ENCODE measurements at places on chromosomes 3 and 15.

GRCh38 chr15:60223176-60223575, 174.6 kb downstream of the ANXA2 start:
- DNase-seq, result no peak

- DNase-seq, result no peak
Observed at GRCh38 chr3:42090973-42091731, at the start of gene TRAK1. Gene TRAK1 (plus strand): TSS chr3:42091357. CDS start chr3:42091470, 113 bp downstream.

DNA sequence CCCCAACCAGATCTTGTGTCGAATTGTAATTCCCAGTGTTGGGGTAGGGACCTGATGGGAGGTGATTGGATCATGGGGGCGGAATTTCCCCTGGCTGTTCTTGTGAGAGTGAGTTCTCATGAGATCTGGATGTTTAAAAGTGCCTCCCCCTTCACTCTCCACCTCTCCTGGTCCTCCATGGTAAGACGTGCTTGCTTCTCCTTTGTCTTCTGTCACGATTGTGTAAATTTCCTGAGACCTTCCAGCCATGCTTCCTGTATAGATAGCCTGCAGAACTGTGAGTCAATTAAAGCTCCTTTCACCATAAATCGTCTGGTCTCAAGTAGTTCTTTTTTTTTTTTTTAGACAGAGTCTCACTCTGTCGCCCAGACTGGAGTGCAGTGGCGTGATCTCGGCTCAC, 42.3 kb downstream of the NR1D2 start:
- DNase-seq, result no peak

DNA sequence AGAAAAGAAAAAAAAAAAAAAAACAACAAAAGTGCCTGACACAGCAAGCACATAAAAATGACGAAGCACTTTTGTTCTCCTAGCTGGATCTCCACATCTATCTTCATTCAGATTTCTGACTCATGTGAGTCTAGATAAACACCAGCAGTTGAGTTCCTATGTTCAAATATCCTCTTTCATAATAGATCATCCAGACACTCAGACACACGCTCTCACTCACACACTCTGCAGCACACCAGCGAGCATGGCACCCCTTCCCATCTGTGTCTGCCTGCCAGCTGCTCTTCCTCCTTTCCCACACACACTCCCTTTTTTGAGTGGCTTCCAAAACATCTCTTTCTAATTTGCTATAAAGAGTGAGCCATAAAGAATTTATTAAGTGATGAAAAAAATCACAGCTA, 19.8 kb upstream of the CELF6 start:
- DNase-seq, result peak; percentile 73

DNA sequence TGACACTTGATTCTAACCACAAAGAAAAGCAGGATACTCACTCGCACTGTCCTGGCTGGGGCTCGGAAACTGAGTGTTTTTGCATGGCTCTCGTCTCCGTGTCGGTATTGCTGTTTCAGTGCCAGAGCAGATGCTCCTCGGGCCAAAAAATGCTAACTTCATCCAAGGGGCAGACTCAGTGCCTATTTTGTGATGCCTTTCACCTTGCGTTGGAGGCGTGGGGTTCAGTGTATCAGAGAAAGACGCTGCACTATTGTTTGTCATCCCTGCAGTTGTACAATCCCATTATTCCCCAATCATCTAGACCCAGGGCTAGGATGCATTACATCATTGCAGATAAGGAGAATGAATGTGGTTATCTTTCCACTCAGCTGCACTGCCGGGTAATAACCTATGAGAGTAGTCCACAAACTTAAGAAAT, 1.4 kb downstream of the CACNA2D3 start:
- DNase-seq, result no peak

- DNase-seq, result no peak
Observed at GRCh38 chr15:44159492-44159891, 35.6 kb downstream of the FRMD5 start.

- no peak for DNase-seq
Observed at GRCh38 chr15:47383801-47384200, 333.5 kb upstream of the SEMA6D start.

- DNase-seq, result no peak
Observed at GRCh38 chr3:166367947-166368533, 530.8 kb upstream of the BCHE start.

DNA sequence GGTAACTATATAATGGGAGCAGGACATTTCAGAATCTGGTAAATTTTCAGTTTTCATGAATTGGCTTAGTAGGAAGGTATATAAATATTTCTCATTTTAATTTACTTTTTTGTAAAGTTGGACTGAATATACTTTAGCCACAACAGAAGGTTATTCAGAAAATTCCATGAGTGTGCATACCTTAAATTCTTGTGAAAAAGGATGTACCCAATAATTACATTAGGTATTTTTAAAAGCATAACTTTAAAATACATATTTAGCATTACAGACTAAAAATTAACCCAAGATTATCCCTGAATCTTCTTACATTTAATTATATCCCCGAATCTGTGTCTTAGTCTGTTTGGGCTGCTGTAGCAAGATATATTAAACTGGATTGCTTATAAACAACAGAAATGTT, 24.9 kb upstream of the ATP11B start:
- DNase-seq, result no peak

DNA sequence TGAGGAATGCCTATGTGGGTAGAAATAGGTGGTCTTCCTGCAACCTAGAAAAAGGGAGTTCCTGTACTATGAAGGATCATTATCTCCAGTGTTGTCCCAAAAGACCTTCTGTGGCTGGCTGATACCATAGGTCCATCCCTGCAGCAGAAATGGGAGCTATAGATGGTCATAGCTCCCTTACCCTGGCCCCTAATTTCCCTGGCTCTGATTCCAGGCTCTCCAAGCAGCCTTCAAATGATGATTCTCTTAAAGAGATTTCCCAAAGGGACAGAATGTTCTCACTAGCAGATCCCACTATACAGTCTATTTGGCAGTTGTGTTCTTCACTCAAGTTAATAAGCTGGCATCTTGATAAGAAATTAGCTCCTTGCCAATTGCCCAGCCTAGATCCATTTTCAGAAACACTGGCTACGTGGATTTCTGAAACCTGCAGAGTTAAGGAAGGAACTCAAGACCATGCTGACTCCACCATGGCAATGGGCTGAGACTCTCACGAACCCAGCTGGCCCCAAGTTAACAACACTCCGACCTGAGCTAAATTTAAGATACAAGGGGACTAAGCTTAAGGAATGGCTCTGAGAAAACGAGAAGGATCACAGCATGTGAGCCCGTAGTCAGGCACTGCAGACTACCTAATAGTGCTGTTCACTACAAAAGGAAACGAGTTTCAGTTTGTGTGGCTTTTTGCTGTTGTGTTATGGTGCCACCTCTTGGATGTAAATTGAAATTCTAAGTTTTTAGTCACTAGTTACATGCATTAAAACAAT, 11.4 kb downstream of the C15orf40 start:
- DNase-seq, result peak; percentile 36

GRCh38 chr3:45509768-45510129, 84.8 kb upstream of the LIMD1 start:
- no peak for DNase-seq

GRCh38 chr3:31176045-31176444, 281.6 kb upstream of the GADL1 start:
- no peak for DNase-seq

GRCh38 chr15:98363955-98364354, 284.4 kb upstream of the IGF1R start:
- DNase-seq, result no peak

DNA sequence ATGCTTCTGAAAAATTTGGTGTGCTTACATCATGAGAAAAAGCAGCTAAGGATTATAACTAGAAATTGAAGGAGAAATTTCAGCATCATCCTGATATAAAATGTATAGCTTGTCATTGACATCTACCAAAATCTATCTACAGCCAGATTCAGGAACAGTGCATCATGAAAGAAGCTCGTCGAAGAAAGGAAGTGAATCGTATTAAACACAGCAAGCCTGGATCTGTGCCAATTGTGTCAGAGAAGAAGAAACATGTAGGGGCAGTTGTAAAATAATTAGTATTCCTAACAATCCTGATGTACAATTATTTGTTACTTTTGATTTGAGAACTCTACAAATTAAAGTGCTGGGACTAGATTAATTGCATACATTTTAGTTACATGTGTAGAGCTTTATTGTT, 37.2 kb downstream of the AP4E1 start:
- no peak for DNase-seq

DNA sequence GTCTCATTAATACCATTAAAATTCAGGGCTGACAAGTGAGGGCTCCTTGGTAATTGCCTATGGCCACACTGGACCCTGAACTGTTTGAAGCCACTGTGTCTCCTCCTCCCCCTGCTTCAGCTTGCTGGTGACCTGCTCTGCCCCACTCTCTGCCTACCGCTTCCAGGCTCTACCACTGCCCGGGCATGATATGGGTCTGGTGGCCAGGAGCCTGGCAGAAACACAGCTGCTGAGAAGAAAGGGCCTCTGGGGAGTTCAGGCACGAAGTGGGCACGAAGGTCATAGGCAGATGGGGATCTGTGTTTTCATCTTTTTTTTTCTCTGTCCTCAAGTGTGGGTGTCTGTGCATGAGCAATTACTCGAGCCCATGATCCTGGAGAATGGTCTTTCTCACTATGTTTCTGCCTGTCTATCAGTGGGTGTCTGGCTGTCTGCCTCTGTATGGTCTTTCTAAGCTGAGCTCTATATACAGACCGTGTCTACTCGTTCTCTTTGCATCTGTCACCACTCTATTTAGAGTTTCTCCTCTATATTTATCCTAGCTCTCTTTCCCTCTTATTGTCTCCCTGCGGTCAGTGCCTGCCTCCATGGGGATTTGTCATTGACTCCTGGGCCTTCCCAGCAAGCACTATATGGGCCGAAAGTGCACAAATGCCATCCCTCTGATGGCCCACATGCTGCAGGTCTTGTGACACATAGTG, 42.1 kb upstream of the EPHB1 start:
- DNase-seq, result no peak

DNA sequence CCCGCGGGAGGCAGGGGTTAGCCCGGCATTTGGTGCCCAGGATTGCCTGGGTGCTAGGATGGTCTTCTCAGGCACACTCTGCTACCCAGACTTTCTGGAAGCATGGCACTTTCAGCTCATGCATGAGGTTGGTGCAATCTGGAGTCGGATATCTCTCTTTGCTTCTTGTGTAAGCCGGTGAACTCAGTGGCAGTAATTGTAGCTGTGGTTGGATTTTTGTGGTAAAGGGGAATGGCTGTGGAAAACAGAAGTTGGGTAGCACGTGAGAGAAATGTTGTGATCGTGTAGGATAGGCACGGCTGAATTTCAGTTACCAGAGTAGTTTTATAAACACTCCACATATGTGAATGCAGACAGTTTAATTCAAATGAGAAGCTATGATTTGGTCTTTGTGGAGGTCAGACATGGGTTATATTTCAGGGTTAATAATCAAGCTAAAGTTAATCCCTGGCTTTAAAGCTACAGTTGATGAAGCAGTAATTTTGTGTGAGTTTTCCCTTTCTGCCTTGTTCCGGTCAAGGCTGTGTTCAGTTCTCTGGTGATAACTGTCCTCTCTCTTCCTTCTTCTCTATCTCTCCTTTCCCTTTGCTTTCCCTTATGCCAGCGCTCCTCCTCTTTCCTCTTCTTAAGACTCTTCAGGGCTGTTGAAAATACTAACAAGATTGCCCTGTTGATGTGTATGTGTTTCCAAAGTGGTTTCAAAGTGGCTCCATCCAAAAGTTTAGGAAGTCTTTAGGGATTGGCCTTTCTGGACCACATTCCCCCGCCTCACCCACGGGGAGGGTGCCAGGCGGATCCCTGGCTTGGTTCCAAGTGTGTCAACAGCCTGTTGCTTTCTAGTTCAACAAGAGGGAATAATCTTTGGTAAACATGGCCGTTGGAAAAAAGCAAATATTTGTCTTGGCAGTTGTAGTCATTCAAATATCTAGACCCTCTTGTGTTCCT, 404.6 kb upstream of the C2CD4B start:
- peak; percentile 44 for DNase-seq

- no peak for DNase-seq
Observed at GRCh38 chr3:181616088-181617070, 95.3 kb upstream of the SOX2 start.

GRCh38 chr15:76309601-76310330, 1.5 kb downstream of the ETFA start:
- DNase-seq, result no peak

- DNase-seq, result no peak
Observed at GRCh38 chr3:18751514-18751913, 326.4 kb upstream of the SATB1 start.

- peak; percentile 66 for DNase-seq
Observed at GRCh38 chr3:156307704-156308103, 187.3 kb downstream of the KCNAB1 start.

DNA sequence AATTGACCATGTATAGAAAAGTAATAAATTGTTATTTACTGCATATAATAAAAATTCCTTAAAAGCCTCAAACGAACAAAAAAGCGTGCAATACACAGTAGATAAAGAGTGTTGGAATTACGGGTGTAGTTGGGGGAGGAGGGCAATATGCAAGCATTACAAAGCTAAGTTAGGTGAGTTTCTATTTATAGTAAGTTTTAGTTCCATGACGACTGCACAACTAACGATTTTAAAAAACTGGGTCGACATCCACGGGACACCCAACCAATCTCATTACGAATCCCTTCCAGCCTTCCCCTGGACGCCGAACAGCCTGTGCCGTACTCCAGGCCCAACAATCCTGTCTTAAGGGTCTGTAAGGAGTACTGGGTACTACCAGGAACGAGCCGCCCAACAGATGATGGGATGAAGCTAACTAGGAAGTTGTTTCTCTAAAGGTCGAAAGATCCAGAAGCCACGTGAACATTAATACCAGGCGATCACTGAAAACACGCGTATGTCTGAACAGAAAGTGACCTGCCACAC, 677 bp downstream of the POLQ start:
- DNase-seq, result no peak

DNA sequence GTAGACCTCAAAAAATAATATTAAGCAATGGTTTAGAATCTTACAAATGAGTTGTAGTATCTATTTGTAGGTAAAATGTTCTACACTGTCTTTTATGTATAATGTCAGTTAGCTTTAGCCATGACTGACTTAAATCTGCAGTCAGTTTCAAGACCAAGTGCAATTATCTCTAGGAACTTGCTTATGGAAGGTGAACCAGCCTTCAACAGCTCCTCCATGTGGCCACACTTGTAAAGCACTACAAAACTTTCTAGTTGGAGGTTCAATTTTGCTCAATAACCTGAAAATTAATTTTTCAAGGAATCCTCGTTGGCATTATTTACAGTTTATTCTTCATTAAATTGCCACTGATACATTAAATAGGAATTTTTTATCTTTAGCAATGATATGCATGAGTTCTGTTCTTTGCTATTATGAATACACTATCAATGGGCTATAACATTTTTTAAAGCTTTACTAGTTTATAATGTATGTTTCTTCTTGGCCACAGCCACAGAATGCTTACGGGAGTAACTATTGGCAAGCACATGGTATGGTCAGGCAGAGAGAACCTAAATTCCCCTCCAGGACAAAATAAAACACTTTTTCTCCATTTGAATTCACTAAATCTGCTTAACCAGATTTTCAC, 315.3 kb upstream of the UBE2E2 start:
- peak; percentile 13 for DNase-seq

GRCh38 chr3:145286937-145287336, 874.0 kb downstream of the PLOD2 start:
- DNase-seq, result no peak

GRCh38 chr3:37183976-37184375, 9.6 kb upstream of the LRRFIP2 start:
- DNase-seq, result no peak
